NCI-H2081 (cell line): ENCODE measurements at places on chromosomes 5 and 9.

- DNase-seq: no peak
Measured at GRCh38 chr5:59346982-59347381, 546.5 kb downstream of the PDE4D start.

- no peak for DNase-seq
Measured at GRCh38 chr9:26437056-26437711, 455.4 kb downstream of the CAAP1 start.

DNA sequence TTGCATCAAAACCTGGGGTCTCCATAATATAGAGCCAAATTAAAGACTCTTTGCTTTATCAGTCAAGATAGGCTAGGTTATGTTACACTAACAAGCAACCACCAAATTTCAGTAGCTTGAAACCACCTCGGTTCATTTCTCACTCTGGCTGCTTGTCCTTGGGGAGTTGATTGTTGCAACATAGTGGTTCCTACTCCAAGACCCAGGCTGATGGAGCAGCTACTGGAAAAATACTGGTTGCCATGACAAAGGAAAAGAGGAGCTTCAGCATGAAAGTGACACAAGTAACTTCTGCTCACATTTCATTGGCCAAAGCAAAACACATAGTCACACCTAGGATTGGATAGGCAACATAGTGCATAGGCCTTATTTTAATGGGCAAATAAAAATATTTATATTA, 18.5 kb upstream of the RCL1 start:
- no peak for DNase-seq

DNA sequence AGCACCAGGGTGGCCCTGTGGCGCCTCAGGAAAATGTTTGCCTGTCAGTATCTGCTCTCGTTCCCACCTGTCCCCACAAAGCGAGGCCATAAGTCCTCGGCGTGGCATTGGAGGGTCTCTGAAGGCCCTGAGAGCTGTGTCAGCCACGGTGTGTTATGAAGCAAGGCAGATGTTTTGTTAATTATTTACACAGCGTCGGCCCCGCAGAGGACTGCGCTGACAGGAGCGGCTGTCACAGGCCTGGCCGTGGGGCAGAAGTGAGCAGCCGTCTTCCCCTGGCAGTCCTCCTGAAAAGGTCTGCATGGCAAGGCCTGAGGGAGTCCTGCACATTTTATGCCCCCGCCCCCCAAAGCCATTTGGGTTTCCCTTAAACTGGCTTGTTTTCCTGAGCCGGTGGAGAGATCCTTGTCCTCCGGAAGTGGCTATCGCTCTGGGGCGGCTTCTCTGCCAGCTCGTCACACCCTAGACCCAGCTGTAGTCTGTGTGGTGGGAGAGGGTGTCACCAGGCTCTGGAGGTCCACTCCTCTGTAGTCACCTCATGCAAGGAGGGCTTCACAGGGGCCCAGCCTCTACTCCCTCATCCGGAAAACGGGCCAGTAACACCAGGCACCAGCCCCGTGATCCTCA, 6.2 kb downstream of the NEK6 start:
- DNase-seq: no peak

GRCh38 chr5:116613445-116613844, 38.8 kb upstream of the SEMA6A start:
- no peak for DNase-seq

DNA sequence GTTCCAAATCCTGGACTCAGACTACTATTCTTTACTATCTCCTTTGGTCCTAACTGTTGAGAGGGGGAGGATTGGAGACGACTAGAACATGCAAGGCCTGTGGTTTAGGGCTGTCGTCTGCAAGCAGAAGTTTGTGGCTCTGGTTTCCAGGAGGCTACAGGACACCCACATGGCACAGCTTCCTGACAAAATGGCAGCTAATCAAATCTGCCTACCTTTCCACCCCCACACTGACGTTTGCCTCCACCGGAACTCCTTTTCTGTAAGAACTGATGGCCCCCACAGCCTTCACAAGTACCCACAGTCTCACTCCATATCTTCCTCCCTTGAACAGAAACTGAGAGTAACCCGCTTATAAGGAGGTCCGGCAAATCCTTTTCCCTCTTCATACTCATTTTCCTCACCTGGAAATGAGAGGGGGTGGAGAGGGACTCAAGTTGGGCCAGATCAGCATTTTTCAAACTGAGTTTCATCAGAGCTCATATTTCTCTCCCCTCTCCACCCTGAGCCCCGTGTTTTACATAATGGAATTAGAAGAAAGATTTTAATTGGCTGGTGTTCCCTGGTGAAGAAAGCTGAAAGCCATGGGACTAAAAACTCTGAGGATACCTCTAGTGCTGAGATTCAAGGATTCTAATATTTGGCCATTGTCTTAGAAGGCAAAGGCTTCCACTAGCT, 5.2 kb downstream of the SLC31A2 start:
- DNase-seq: no peak

GRCh38 chr5:147538236-147538635, 28.4 kb upstream of the DPYSL3 start:
- no peak for DNase-seq

DNA sequence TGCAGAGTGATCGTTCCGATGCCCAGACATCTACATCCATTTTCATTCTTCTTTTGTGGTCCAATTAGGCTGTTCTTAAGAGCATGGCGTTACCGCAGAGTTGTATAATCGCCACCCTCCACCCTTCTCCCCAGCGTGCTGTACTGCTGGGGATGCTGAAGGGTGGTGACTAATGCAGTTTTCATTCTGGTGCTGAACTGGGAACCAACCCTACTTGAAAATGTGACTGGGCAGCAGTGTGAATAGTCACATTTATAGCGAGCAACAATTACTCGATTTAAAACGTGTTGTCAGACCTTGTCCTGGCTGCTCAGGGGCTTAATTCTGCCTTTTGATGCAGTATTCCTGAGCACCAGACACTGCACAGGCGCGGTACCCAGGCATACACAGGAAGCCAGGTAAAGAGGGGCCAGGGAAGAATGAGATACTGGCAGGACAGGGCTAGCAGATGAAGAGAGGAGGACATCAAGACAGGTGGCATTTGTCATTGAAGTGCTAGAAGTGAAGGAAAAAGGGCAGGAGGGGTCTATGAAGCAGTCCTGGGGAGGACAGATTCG, 719 bp upstream of the ISCA1 start:
- no peak for DNase-seq

GRCh38 chr9:91089405-91090129, 272.2 kb downstream of the AUH start:
- no peak for DNase-seq

DNA sequence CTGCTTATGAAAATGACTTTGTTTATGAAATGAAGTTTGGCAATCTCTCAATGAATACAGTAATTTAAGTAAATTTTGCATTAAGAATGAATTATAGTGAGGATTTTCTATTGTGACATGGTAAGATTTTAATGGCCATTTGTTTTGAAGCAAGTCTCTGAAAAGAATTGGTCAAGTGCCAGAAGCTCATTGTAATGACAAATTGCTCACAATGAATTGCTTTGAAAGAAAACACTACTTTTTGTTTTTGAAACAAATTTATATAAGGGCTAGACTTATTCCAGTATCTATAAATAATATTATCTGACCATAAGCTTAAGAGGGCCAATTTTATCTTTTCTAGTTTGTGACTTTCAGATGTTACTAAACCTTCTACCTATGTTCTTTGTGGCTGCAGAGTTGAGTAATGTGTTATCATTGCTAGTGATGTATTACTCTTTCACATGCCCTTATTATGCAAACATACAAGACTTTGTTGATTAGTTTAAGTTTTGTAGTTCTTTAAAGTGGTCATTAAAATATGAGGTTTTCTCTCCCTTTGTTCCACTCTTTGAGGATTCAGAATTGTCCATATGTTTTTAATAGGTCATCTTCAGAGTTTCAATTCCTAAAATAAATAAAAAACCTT, 93.0 kb upstream of the ZNF608 start:
- DNase-seq: peak; percentile 46

DNA sequence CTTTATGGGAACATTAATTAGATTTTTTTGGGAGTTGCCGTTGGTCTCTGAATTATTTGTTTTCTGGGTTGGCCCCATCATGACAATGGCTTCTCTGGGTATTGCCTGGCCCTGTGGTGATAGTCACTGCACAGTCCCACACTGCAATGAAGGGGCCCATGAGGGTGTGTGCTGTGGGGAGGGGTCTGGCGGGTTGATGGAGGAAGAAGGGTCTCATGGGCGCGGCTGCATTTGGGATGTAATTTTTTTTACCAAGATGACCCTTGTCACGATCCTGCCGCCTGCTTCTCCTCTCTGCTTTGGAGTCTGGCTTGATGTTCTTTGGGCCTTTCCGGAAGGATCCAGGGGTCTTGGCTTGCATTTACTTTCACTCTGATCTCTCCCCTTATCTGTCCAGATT, 44.1 kb downstream of the WNK2 start:
- DNase-seq: no peak

DNA sequence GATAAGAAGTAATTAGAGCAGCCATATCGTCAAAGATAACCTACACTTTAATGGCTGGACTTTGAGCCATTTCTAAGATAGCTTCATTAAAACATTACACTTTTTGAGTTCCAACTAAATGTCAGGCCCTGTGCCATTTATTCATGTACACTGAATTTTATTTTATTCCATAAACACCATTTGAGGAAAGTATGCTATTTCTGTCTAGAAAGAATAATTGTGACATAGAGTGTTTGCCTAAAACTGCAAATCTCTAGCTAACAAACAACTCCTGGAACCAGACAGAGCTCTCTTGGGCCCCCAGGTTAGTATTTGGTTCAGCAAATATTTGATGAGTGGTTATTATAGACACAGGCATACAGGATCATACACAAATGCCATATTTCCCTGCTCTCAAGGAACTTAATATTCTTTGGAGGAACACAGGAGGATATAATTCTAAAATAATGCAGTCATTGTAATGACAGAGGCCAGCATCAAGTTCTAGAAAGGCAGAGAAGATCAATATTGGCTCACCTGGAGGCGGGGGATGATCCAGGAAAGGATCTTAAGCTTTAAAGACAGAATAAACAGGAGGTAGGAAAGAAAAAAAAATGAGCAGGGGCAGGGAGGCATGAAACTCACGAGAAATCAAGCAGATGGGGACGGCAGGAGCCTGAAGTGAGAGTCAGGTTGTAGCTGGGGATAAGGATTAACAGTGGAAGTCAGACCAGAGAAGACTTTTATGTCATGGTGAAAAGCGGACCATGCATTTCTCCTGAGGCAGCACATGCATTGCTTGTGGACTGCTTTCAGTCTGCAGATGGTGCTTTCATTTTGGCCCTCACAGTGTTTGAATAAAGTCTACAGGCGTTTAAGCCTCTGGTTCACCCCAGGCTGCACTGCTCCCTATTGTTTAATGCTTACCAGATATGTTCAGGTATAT, 127.7 kb downstream of the GCNT1 start:
- peak; percentile 73 for DNase-seq

- no peak for DNase-seq
Measured at GRCh38 chr5:83513491-83513890, 41.9 kb downstream of the VCAN start.

- DNase-seq: peak; percentile 100
Measured at GRCh38 chr5:399296-400281, 43.4 kb upstream of the EXOC3 start.

- no peak for DNase-seq
Measured at GRCh38 chr5:112978836-112979235, 2.2 kb downstream of the DCP2 start.

- DNase-seq: no peak
Measured at GRCh38 chr5:96150007-96150406, 188.4 kb upstream of the ELL2 start.

DNA sequence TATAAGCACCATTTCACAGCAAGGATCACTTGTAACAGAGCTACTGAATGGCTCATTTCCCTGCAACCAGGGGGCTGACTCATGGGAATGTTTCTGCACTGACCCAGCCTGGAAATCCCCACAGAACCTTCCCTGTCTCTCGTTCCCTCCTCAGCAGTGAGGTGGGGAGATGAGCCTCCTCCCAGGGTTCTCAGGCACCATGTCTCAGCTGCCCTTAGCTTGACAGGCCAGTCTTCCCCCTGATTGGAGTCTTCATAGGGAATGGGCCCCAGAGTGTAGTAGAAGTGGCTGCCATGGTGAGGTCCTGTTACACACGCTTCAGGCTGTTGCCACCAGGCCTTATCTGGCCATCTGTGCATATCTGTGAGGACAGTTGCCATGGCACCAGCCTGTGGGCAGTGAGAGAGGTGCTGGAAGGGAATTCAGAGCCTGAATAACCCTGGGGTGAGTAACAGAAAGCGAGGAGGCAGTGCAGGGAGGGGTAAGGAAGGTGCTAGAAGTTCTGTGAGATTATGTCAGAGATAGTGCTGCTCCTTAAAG, 324.4 kb downstream of the ENC1 start:
- no peak for DNase-seq

DNA sequence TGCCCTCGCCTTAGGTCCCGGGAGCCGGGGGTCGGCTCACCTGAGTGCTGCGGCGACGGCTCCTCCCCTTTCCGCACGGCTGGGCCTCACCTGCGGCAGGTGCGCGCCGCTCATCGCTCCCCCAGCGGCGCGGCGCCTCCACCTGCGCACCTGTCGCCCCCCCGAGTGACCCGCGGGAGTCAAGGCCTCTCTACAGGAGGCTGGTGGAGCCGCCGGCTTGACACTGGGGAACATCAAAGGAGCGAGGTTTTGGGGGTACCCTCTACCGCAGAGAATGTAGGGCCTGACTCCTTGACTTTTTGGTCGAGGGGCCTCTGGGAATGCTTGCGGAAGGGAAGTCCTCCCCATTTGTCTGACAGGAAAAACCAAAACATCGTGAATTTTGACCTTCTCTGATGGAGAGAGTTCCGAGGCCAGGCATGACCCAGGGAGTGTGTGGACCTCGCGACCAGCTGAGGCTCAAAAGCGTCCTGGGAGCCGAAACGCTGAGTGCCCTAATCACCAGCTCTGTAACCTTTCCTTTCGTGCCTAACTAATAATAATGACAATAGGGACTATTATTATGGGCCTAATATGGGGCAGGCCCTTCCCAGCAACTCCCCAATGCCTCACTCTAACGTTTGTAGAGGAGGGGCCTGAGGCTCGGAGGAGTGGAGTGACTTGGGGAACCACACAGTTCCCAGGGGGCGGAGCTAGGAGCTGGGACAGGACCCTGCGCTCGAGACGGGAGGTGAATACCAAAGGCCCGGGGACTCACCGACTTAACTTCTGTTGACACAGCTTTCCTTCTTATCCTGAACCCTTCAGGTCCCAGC, 714 bp upstream of the IER5L start:
- DNase-seq: peak; percentile 76
